Stimulated activated CD8-positive, alpha-beta memory T cell treated with anti-CD3 and anti-CD28 coated beads, Interleukin-4, amount 100 ng/mL, for 1 hour (primary cell): ENCODE measurements at places on chromosomes 5 and 9.
A peak's percentile ranks its signal among the peaks of the same experiment; 100 is the strongest.

DNA sequence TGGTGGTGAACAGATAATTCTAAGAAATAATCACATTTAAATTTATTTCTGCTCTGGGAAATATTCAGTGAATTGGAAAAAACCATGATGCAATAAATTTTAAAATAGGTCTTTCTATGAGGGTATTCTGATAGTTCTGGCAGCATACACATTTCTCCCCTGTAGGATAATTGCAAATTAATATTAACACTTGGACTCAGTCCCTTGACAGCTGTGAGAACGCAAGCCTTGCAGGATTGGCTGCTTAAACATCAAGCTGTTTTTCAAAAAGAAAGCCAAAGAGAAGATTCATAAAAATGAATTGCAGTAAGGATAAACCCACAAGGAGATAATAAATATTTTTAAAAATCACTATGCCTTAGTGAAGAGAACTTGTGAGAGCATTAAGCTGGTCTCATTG, 180.0 kb downstream of the MTRR start:
- no peak for DNase-seq

DNA sequence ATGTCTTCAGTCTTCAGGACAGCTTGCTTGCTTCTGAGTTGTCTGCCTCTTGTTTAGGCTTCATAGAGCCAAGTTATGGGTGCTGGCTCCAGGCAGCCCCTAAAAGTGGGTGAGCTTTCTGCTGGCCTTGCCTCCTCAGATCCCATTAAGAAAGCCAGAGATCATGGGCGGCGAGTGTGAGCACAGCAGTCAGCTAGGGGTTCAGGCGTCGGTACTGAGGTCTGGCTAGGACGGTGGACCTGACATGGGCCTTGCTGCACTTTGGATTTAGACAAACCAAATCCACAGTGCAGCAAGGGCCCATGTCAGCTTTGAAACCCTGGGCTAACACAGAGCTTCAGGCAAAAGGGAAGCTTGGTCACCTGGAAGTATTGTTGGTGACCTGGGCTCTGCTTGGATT, 17.6 kb downstream of the PSAT1 start:
- no peak for DNase-seq

GRCh38 chr5:40955313-40955712, 46.0 kb downstream of the C7 start:
- no peak for DNase-seq

GRCh38 chr5:1769017-1769640, 30.5 kb downstream of the MRPL36 start:
- no peak for DNase-seq

- no peak for DNase-seq
Measured at GRCh38 chr9:16133032-16133431, 580.2 kb downstream of the CCDC171 start.

- no peak for DNase-seq
Measured at GRCh38 chr5:6464441-6464840, 15.8 kb downstream of the UBE2QL1 start.

DNA sequence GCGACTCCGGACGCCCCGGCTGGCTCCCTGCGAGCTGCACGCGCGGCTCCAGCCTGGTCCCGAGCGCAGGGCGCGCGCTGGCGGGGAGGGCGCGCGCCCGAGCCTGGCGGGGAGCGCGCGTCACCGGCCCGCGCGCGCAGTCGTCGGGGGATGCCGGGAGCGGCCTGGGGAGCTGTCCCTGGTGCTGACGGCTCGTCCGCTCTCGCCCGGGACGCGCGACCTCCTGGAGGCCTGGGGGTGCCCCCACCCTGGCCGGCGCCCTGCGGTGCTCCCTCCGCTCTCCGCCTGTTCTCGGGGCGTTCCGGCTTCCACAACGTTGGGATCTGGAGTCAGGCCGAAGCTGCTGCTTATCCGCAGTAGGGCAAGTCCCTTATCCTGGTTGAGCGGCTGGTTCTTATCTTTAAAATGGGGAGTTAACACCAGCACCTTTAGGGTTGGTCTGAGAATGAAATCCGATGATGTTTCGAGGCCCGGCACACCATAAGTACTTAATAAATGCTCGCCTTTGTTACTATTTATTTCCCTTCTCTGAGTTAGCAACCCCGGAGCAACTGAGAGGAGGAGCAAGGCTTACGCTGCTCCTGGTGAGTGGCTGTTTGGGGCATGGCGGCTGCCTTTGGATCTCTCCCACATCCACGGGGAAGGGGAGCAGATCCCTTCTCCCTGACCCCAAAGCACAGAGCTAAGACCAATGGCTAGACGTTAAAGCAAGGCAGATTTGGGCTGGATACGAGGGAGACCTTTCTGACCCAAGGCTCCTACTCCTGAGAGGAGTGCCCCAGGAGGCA, at the start of gene FAM163B:
Gene FAM163B (minus strand): TSS at position 79 of the 788 bp plus-strand sequence. CDS start 29,166 bp downstream, outside the sequence.
- DNase-seq = peak; percentile 2

- DNase-seq = no peak
Measured at GRCh38 chr5:173640156-173640804, 23.8 kb upstream of the BOD1 start.

- DNase-seq = no peak
Measured at GRCh38 chr9:16509997-16510396, 360.5 kb downstream of the BNC2 start.

DNA sequence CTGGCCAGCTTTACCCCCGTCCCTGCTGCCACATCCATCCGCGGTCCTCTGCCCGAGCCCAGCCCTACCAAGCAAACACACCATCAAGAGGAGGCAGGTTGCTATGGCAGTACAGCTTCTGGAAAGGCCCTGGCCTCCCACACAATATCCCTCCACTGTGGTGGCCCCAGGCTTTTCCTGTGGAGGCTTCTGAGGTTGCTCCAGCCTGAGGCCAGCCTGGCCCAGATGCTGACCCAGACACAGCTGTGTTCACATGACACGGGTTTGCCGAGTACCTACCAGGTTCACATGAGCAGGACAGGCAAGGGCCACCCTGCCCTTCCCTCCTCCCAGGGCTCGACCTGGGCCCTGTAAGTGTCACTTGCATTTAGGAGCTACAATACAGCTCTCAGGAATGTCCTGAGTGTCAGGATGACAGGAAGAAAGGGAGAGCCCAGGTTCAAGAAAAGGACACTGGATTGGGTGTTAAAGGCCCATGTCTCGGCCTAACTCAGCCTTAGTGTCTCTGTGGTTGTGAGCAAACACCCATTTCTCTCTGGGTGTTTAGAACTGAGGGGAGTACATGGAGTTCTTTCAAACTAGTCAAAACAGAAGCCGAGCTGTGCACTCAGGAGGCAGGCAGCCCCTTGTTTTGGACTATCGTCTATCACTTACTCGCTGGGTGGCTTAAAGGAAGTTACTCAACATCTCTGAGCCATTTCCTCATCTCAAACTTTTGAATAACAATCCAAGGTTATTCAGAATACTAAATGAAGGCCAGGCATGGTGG, 40.2 kb downstream of the NAIF1 start:
- no peak for DNase-seq

GRCh38 chr5:169695025-169695625, 58.0 kb downstream of the DOCK2 start:
- no peak for DNase-seq
